ENCODE measurements at places on chromosomes 16 and 17.

- no peak for DNase-seq
- no peak overlapping the region for H3K4me3 ChIP-seq
- peaks cover 7% of the 10 kb centered on the region for H3K4me1 ChIP-seq
- H3K27me3 ChIP-seq, result peaks cover 9% of the 10 kb centered on the region
- no peak overlapping the region for H3K27ac ChIP-seq
These were observed 9.6 kb upstream of the AKAP10 start for GRCh38 chr17:19986941-19987861.

- H3K27me3 ChIP-seq, result no peaks in the 10 kb centered on the region
- DNase-seq, result no peak
- peaks cover 2% of the 10 kb centered on the region for H3K36me3 ChIP-seq
- no peak overlapping the region for H3K4me3 ChIP-seq
- peaks cover 37% of the 10 kb centered on the region for H3K4me1 ChIP-seq
These were observed 104.0 kb downstream of the TANC2 start for GRCh38 chr17:63070031-63070430.

DNA sequence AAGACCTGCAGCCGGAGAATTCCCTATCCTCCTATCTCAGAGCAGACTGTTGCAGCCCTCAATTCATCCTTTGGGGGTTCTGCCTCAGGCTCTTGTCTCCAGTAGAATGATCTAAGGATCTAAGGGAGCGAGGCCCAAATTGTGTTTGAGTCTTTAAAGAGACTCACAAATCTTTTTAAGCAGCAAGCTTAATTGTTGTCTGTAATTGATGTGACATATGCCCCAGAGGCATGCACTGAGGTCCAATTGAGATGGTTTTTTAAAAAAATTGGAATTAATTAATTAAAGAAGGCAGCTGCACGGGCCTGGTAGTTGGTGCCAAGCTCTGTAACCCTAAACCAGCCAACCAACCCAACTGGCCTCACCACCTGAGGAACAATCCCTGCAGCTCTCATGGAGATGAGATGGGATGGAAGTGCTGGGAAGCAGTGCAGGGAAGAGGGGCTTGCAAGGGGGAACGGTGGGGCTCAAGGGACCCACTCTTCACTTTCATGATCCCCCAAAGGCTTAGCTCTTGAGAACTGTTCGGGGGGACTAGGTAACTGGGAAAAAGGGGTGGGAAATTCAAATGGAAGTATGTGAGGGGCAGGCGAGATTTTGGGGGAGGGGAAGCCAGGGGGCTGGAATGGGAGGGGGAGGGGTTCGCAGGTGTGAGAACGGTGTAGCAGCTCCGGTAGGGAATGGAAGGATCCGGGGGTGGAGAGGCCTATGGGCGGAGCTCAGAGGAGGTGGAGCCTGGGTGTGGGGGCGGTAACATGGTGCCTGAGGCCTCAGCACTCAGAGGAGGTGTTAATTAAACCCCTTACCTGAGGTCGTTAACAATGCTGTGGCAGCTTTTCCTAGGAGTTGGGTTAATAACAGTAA is 9.2 kb upstream of the ZNF652 start:
- no peak for DNase-seq
- no peak overlapping the region for H3K27ac ChIP-seq
- no peak overlapping the region for H3K4me3 ChIP-seq
- no peaks in the 10 kb centered on the region for H3K27me3 ChIP-seq
- no peaks in the 10 kb centered on the region for H3K36me3 ChIP-seq

DNA sequence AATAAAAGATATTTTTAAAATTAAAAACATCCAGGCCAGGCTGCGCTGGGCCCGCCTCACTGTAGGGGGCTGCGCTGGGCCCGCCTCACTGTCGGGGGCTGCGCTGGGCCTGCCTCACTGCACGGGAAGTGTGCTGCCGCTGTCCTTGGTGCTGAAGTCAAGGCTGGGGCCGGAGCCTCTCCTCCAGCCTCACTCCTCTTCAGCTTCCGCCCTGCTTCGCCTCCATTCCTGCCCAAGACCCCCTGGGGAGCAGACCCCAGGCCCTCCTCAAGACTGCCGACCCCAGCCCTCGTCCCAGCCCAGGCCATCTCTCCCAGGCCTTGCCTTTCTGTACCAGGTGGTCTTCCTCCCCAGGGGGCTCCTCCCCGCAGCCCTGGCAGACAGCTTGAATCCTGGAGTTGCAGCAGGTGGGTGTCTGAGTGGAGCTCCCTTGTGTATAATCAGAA is 26.2 kb downstream of the ENDOV start:
- no peak overlapping the region for H3K4me3 ChIP-seq
- no peaks in the 10 kb centered on the region for H3K4me1 ChIP-seq
- peak; percentile 77 for DNase-seq
- no peaks in the 10 kb centered on the region for H3K36me3 ChIP-seq
- peaks cover 6% of the 10 kb centered on the region for H3K27me3 ChIP-seq
- H3K27ac ChIP-seq, result no peak overlapping the region

GRCh38 chr16:56354016-56354415 is 71.3 kb downstream of the AMFR start:
- peaks cover 1% of the 10 kb centered on the region for H3K36me3 ChIP-seq
- no peak overlapping the region for H3K4me3 ChIP-seq
- peaks cover 21% of the 10 kb centered on the region for H3K4me1 ChIP-seq
- DNase-seq, result no peak
- no peaks in the 10 kb centered on the region for H3K27me3 ChIP-seq

GRCh38 chr16:85894266-85894665 is 4.7 kb upstream of the IRF8 start:
- H3K4me1 ChIP-seq, result peaks cover 15% of the 10 kb centered on the region
- no peak for DNase-seq
- no peak overlapping the region for H3K4me3 ChIP-seq
- peaks cover 46% of the 10 kb centered on the region for H3K27me3 ChIP-seq
- H3K36me3 ChIP-seq, result no peaks in the 10 kb centered on the region
- H3K27ac ChIP-seq, result no peak overlapping the region

DNA sequence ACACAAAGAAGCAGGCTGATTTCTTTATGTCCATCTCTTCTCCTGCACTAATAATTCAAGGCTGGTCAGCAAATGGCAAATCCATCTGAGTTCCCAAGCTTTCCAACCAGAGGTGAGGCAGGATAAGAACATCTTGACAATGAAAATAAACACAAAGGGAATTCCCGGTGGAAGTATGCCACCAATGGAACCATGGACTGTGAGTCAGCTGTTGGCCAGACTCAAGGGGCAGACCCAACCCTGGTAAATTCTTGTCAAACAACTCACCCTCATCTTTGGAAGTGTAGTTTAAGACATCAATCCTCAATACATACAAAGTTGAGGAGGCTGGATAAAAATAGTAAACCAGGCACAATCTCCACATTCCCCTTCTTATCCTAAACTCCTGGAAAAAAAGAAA is 74.3 kb upstream of the CES5A start:
- H3K27ac ChIP-seq, result no peak overlapping the region
- H3K27me3 ChIP-seq, result peaks cover 50% of the 10 kb centered on the region
- no peak overlapping the region for H3K4me3 ChIP-seq
- H3K4me1 ChIP-seq, result no peaks in the 10 kb centered on the region
- H3K36me3 ChIP-seq, result no peaks in the 10 kb centered on the region
- no peak for DNase-seq

GRCh38 chr17:38674749-38675615 is at the start of gene EPOP:
TSS of gene EPOP (minus strand) at chr17:38674957. CDS start at chr17:38674495, 462 bp downstream.
- peaks cover 26% of the 10 kb centered on the region for H3K27me3 ChIP-seq
- DNase-seq, result peak; percentile 90
- peak within 1 kb of the TSS; percentile 14 for H3K27ac ChIP-seq
- H3K4me1 ChIP-seq, result peaks cover 32% of the 10 kb centered on the region
- H3K4me3 ChIP-seq, result peak within 1 kb of the TSS; percentile 63
